GM04503 (cell line): ENCODE measurements at places on chromosomes 5 and 9.
A peak's percentile ranks its signal among the peaks of the same experiment; 100 is the strongest.

- no peak for DNase-seq
These were observed 24.5 kb downstream of the MRPS30 start for GRCh38 chr5:44833249-44833648.

GRCh38 chr9:125509476-125509875 lies 197.5 kb downstream of the MAPKAP1 start:
- no peak for DNase-seq

DNA sequence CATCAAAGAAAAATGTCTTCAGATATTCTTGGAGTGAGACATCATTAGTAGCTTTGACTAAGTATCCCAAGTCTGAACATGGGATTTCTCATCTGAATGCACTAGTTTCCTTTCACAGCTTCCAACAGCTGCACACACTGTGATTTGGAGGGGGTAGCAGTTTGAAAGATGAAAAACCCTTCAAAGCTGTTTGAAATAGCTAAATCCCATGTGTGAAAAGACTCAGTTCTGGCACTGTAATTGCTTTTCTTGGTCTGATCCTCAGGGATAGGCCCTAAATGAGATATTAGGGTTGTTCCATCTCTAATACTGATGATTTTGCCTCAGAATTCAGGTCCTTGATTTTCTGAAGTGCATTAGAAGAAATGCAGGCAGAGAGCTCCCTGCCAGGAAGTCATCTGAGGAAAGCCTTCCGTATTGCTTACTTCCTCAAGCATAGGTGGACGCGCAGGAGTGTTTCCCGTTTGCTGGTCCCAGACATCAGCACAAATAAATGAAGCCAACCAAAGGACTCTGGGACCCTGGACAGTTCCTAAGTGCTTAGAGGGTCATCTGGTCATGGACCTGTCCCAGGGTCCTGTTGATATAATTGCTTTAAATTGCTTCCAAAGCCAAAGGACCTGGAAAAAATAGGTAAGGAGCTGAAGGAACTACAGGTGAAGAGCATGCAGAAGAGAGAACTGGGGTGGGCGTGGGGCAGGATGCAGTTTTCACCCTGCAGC lies 25.6 kb upstream of the FRMPD1 start:
- no peak for DNase-seq

- no peak for DNase-seq
These were observed 243.0 kb upstream of the PTPRD start for GRCh38 chr9:10855847-10856246.

- no peak for DNase-seq
These were observed 197.0 kb upstream of the SEMA6A start for GRCh38 chr5:116771466-116772151.

DNA sequence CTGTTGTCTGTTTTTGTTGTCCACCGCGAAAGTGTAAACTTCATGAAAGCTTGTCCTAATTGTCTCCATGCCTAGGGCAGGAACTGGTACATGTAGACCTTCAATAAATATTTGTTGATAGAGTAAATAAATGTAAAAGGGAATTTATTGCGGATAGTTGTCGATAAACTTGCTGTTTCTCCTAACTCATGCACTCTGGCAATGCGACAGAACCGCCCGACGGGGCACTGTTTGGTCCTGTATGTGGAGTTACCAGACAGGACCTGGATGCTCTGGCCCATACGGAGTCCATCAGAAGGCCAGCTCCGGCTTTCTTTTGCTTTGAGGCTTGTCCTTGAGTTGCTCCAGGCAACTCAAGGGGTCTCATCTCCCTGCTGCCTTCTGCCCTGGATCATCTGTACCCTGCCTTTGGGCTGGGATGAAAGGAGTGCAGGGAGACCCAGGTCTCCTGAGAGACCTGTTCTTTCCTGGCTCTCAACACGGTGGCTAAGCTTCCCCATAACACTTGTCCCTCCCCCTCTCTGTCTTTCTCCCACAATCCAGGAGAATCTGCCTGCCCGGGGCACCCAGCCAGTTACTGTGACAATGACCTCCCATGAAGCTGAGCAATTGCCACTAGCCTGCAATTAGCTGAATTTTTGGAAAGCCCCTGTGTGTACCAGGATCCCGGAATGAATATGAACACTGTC lies 149.5 kb upstream of the PTCH1 start:
- no peak for DNase-seq

DNA sequence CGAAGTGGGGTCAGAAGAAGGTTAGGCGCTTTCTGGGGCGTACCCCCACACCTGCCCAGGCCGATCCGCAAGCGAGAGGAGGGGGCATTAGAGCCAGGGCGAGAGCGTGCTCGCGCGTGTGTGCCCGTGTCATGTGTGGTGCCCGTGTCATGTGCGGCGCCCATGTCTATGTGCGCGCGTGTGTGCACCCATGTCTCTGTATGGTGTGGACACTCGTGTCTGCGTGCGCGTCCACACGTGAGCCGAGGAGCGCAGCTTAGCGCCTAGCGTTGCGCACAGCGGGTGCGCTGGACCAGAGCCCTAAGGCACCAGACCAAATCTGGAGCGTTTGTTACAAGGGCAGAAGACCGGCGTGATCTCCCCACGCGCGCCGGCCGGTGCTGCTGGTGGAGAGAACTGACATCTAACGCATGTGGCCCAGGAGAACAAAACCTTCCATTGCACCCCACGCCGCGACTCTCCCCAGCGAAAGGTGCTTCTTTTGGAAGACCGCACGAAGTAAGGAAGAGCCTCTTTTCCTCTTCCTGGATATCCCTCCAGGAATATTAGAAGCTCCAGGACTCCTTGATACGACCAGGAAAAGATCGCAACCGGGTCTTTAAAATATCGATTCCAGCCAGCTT lies 644 bp downstream of the NIM1K start:
- DNase-seq, result no peak

GRCh38 chr5:83711982-83712601 lies 8.6 kb downstream of the HAPLN1 start:
- no peak for DNase-seq

DNA sequence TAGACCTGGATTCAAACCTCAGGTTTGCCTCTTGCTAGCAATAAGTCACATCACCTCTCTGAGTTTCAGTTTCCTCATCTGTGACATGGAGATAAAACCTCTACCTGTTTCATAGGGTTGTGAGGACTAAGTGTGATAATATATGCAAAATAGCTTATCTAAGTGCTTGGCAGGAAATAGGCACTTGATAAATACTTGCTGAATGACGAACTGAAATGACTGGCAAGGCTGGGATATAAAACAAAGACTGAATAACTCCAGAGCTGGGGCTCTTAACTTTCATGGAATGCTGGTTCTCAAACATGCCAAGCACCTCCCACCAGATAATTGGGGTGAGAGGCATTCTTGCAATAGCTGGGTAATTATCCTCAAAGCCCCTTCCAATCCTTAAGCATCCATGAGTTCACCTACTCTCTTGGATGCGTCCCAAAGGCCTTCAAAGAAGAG lies 87.6 kb downstream of the ADRB2 start:
- peak; percentile 93 for DNase-seq

DNA sequence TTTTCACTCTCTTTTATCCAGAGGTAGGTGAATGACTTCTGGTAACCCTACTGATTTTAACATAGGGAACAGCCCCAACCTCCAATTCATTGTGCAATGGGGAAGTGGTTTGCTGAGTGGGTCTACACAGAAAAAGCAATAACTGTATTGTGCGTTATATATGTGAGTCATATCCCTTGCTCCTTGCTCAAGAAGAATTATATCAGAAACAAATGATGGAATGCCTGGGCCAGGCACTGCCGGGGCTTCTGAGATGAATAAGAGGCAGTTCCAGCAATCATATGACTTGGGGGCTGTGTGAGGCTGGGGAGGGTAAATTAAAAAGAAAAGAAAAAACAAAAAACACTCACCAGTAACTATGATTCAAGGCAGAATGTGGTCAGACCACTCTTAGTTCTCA lies 79.2 kb upstream of the ABCA1 start:
- peak; percentile 69 for DNase-seq

- no peak for DNase-seq
These were observed 1.4 kb upstream of the SNX18 start for GRCh38 chr5:54516051-54516655.

DNA sequence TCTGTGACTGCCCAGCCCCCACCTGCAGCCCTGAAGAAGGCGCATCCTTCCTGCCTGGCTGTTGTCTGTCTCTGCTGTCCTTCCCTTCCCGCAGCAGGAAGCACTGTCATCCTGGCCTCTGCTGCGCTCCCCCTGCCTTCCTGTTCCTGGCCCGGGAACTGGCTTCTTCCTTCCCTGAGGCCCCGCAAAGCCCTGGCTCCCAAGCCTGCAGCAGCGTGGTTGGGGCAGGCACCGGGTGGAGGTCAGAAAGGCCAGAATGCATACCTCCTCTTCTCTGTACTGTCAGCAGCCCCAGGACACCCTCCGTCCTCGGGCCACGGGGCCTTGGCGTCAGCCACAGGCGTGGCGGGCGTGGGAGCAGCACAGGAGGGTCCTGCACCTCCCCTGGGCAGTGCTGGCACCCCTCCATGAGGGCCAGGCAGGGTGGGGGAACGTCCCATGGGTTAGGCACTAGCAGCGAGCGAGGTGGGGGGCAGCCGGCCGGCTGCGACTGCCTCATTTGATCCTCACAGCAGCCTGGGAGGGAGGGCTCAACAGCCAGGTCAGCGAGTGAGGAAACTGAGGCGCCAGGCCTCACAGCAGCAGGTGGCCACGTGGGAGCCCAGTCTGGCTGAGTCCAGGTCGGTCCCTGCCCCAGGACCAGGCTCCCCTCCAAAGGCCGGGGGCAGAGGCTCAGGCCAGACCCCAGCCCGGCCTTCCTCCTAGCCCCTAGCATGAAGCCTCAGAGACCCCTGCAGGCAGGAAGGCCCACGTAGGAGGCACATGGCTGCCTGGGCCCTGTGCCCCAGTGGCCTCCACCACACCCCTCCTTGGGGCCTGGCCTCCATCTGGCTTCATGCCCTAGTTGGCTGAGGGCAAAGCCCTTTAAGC lies 9.4 kb downstream of the FLT4 start:
- no peak for DNase-seq

- no peak for DNase-seq
These were observed 6.1 kb upstream of the SLC44A1 start for GRCh38 chr9:105238302-105238701.

- DNase-seq, result no peak
These were observed 103.4 kb upstream of the RASEF start for GRCh38 chr9:83166372-83166771.

DNA sequence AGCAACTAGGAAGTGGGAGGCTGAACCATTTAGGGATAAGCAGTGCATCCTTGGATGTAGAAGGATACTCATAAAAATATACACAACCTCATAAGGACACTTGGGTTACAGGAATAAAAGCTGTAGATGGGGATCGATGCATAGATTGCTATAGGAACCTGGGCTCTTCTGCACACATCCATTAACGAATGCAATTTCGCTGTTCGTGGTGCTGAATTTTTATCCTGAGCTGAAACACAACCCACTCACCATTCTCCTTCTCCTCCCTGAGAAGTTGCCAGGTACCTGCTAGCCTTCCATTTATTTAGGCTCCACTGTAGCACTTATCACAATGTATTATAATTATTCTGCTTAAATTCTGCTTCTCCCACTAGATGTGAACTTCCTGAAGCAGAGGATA lies 320.6 kb upstream of the BRINP1 start:
- DNase-seq, result no peak

- DNase-seq, result no peak
These were observed 50.6 kb downstream of the IRX2 start for GRCh38 chr5:2700876-2701275.

- DNase-seq, result no peak
These were observed 59.1 kb downstream of the IQGAP2 start for GRCh38 chr5:76462097-76462667.

DNA sequence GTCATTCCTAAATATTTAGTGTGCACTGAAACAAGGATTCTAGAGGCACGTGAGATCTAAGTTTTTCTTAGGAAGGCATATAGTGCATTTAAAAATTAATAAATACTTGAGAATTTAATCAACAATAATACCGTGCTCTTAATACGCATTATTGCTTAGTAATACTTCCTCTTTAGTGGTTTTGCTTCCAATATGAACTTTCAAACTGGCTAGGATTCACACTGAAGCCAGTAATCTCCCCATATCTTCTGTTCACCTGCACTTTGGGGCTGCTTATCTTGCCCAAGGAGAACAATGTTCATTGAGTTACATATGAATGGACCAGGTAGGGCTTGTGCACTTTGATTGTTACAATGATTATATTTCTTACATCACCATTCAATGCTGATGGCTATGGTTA lies 180.5 kb upstream of the RIOK2 start:
- DNase-seq, result no peak

- no peak for DNase-seq
These were observed 19.1 kb downstream of the LHX3 start for GRCh38 chr9:136185596-136186366.

DNA sequence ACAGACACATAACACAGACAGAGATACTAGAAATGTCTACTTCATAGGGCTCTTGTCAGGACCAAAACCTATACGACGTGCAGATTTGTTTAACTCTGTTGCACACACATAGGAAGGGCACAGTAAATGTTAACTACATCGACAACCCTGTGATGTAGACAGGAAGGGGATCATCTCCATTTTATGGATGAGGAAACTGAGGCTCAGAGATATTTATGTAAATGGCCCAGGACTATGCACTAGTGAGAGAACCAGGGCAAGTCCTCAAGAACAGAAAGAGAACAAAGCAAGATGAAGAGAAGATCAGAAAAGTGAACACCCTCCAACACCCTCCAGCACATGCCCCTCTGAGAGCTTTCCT lies 36.3 kb downstream of the PCDHAC2 start:
- no peak for DNase-seq

GRCh38 chr9:70563010-70563409 lies 148.6 kb upstream of the KLF9 start:
- no peak for DNase-seq

DNA sequence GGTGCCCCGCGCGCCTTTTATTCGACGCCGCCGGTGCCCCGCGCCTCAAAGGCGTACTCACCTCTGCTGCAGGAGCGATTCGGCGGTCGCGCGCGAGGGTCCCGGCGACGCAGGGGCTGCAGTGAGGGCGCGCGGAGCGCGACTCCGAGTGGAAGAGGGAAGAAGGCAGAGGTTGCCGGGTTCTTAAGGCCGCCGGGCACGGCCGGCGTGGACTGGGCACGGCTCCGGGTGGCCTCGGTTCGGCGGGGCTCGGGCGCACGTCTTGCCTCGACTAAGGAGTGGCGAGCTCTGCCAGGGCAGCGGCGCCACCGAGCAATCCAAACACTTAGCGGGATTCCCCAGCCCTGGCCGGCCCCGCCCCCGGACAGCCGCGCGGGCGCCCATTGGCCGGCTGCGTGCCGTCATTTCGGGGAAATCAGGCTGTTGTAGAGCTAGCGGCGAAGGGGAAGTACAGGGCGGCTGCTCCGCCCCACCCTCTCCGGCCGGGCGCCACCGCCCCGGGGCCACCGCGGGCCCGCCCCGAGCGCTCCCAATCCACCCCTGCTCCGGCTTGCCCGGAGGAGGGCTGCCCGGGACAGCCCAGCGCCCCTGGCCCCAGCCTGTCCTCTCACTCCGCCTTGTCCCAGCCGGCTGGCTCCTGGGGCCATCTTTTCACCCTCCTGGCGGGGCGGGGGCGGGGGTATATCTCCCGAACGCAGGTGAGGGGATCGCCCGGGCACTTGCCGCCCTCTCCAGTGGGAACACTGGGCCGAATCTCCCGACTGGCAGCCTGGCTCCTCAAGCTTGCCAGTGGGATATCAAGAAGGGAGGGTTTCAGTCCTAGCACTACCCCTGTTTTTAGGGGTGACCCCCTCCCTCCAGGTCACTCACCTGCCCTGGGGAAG lies at the start of gene IRF1:
IRF1 (minus strand) TSS at position 290 of the 884 bp plus-strand sequence. CDS start 1,295 bp downstream, outside the sequence.
- peak; percentile 81 for DNase-seq

- no peak for DNase-seq
These were observed 9.3 kb upstream of the ARAP3 start for GRCh38 chr5:141691286-141691866.
